H9 (cell line): ENCODE measurements at places on chromosomes 7 and 10.

- no peak for DNase-seq
Measured at GRCh38 chr10:1513221-1513620, 224.1 kb downstream of the ADARB2 start.

GRCh38 chr7:28754027-28754426, 204.1 kb downstream of the TRIL start:
- no peak for DNase-seq

DNA sequence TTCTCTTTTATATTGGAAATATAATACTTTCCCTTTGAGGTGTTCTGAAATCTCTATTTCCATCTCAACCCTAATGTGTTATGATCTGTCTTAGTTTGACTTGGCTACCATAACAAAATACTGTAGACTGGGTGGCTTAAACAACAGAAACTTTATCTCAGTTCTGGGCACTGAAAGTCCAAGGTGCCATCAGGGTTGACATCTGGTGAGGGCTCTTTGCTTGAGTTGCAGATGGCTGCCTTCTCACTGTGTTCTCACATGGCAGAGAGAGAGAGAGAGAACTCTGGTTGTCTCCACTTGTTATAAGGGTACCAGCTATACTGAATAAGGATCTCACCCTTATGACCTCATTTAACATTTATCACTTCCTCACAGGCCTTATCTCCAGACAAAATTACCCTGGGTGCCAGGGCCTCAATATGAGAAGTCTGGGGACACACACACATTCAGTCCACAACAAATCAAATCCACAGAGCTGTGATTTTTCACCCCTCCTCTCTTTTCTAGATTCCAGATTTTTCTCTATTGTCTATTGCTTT, 104.5 kb downstream of the SRI start:
- no peak for DNase-seq

- DNase-seq = no peak
Measured at GRCh38 chr10:128049226-128050120, 76.8 kb downstream of the MKI67 start.

GRCh38 chr7:155567646-155568332, 21.4 kb upstream of the CNPY1 start:
- DNase-seq = no peak

DNA sequence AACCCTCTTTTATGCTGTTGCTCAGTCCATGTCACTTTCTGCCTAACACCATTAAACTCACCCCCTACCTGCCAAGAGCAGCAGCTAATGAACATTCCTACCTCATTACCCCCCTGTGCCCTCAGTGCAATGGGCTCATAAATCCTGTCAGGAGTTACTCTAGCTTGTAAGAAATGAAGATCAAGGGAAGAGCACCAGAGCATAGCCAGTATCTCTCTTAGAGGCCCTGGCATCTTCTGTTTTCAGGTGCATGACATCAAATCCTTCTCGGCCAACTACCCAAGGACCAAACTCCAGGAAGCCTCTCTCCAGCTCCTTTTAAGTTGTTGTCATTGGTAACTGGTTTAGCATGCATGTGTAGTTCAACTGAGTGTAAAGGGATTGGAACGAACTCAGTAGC, 75.1 kb downstream of the FOXI2 start:
- no peak for DNase-seq

GRCh38 chr7:109282726-109283125, 713.1 kb downstream of the DNAJB9 start:
- no peak for DNase-seq

GRCh38 chr7:116527521-116527920, 2.7 kb downstream of the CAV1 start:
- DNase-seq = no peak

DNA sequence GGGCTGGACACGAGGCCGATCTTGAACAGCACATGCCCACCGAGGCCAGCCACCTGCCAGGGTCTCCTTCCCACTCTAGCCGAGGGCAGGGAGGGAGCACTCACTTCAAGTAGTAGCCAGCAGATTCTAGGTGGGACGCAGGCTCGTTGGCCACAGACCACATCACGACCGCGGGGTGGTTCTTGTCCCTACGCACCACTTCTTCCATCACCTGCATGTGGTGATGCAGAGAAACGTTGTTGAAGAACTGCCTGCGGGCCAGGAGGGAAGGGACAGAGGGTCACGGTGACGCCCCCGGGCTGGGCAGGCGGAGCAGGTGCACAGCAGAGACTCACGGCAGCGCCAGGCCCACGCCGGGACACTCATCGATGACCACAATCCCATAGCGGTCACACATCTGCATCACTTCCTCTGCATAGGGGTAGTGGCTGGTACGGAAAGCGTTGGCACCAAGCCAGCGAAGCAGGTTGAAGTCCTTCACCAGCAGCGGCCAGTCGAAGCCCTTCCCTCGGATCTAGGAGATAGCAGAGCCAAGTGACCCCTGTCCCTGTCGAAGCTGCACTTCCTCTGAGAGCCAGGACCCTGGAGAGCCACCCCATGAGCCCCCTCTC, 7.7 kb downstream of the GUSB start:
- DNase-seq = no peak

DNA sequence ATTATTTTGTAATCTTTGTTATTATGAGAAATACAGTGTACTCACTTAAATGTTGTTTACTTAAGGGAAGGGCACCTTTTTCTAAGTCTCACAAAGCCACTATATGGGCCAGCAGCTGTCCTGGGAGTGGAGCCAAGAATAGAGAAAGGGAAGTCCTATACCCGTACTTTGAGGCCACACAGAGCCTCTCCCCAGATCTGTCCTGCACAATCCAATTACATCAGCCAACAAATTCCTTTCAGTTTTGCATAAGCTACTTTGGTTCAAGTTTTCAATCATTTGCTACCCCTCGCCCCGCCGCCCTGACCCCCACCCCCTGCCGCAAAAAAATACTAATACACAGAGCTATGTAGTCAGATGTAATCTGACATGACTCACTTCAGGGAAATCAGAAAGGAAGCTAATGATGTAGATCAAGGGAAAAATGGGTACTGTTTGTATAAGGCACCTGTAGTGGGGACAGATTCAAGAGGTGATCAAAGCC, 297.4 kb upstream of the NEBL start:
- no peak for DNase-seq

DNA sequence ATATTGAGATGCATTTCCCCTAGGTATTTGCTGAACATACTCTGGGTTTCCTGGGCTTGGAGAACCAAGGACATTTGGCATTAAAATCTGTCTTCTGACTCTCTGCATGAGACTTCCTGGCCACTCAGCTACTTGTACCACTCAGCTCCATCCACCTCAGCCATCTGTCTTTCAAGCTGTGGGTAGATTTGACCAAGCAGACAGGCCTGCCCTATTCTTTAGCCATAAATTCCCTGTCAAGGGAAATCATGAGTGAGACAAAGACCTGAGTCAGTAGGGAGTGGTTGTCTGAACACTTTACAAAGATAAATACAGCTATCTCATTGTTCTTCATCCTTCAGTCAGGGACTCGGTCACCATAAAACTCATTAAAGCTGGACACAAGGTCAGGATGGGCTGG, 399.1 kb downstream of the GPAM start:
- DNase-seq = no peak

DNA sequence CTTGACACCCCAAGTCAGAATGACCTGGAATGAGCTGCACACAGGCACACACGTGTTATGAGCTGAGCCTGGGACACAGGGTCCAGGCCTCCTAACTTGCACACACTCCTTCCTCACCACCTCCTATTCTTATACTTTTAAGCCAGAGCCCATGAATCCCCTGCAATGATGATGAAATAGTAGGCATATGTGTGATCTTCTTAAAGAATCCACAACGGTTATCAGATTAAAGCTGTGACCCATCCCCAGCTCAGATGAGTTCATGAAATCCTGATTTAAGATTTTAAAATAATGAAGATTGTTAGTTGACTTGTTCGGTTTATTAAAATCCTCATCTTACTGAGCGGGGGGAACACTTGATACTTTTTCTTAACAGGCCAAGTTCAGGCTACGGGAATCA, 38.6 kb downstream of the PITRM1 start:
- DNase-seq = no peak

GRCh38 chr10:35040760-35041501, 49.2 kb downstream of the CUL2 start:
- peak; percentile 60 for DNase-seq

GRCh38 chr10:53356616-53357349, 584.2 kb upstream of the MBL2 start:
- no peak for DNase-seq

DNA sequence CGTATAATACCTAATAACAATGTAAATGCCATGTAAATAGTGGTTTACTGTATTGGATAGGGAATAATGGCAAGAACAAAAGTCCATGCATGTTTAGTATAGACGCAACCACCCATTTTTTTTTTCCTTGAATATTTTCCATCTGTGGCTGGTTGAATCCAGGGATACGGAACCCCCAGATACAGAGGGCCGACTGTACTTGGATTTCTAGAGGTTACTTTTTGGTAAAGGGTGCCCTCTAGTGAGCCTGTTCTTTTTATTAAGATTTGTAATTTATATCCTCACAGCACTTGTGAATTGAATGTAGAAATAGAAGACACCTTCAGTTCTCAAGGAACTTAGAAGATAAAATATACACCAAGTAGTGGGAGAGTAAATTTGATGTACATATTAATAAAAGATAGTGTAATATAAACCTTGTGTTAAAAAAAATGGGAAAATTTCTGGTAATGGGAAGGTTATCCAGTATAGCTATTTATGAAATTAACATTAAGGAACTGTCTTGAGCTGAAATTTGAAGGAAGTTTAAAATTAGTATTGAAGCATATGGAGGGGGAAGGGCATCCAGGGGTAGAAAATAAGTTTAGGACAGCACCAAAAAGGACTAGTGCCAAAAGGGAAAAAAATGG, 32.0 kb downstream of the EXOC6 start:
- no peak for DNase-seq

GRCh38 chr10:124875596-124875995, 66.3 kb upstream of the ZRANB1 start:
- no peak for DNase-seq

DNA sequence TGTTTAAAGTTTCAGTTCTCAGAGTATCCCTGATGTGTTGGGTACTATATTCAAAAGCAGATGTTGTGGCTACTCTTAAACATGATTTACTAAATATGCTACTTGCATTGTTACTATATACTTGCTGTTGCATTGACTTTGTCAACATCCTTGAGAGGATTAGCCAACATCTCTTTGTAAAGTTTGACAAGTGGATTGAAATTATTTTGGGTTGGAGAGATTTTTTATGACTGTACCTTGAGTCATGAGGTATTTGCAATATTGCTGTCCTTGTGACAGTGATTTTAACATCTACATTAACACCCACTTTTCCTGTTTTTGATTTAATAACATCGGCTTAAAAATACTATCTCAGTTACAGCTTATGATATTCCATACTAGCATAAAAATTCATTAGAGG, 31.9 kb downstream of the MRC1 start:
- DNase-seq = no peak

GRCh38 chr10:18554479-18554878, 96.9 kb downstream of the NSUN6 start:
- DNase-seq = no peak

DNA sequence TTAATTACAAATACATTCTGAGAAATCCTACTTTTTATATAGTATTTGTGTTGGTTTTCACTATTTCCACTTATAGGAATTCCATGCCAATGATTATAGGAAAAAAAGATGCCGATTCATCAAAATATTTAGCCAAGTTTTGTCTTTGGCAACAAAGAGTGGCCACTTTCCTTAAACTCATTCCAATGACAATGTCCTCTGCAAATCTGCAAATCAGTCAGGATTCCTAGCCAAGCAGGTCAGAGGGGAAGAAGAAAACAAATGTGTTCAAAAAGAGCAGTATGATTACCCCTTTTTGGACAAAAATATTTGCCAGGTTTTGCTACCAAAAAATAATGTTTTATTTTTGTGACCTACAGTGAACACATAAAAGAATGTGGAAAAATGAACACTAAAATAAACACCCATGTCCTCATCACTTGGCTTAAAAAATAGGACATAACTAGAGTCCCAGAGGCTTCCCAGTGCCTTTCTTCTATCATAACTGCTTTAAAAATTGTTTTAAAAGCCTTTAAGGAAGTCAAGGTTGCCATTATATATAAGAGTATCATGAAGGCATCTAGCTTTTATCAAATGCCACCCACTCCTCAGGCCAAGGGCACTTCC, 125.9 kb downstream of the ADAM12 start:
- no peak for DNase-seq

DNA sequence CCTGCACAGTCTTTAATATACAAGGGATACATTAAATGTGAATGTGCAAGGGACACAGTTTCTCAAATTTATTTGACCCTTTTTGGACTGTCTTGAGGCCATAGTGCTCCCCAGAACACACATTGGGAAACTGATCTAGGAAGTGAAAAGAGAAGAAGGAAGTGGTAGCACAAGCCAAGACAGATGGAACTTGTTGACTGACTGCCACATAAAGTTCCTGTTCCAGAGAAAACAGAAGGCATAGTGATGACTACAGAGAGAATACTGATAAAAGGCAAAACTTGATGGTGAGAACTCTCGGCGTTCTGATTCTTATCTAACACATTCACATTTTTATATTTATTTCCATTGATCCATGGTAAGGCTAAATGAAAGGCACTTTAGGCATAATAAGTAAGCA, 1216.4 kb downstream of the CNTNAP2 start:
- no peak for DNase-seq

DNA sequence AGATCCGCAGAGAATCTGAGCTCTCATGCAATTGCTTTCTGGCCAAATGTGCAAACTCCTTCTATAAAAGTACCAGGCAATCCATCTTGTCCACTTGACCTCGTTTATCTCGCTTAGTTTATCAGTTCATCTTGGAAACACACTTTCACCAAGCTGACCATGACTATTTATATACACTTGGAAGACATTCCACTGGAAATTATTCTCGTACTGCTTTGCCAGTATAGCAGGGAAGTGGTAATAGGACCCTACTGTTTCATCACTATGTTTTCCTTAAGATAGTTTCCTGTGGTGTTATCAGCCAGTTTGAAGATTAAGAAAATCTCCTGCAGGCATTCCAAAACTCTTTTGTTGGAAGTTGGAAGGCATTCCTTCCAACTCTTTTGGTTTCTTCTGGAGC, 115.3 kb upstream of the FAM171A1 start:
- DNase-seq = no peak

DNA sequence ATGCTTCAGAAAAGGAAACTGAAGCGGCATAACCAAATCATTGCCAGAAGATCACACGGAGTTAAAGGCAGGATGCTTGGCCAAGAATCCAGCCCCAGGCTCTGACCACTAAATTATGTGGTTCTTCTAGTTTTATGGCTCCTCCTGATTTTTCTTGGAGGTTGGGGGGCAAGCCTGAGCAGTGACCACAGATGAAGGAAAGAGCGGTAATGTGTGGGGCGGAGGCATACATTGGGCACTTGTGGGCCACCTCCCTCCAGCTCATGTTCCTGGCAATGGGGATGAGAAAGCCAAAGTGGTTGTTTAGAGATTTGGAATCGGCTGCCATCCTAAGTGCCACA, 3.2 kb downstream of the TRPV6 start:
- DNase-seq = peak; percentile 13

GRCh38 chr10:97768322-97769315, 3.2 kb downstream of the SFRP5 start:
- no peak for DNase-seq

DNA sequence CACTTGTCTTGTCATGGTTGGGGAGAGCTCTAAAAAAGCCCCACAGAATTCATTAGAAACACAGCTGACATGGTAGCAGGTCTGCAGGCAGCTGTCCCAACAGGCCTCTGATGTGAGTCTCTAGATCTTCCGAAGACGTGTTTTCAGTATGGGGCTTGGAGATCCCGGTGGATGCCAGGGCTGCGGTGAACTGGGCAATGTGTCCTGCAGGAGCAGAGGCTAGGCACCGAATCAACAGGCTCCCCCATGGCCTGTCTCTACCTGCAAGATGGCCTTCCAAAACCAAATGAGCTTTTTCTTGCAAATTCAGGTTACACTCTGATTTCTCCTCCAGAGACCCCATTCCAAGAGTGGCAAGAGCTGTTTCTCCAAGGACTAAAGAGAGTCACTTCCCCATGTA, 2.9 kb downstream of the CPXM2 start:
- no peak for DNase-seq
